Stimulated activated CD4-positive, alpha-beta T cell treated with anti-CD3 and anti-CD28 coated beads, TNF-alpha, amount 100 ng/mL, for 48 hours (primary cell): ENCODE measurements at places on chromosomes 13 and 19.

DNA sequence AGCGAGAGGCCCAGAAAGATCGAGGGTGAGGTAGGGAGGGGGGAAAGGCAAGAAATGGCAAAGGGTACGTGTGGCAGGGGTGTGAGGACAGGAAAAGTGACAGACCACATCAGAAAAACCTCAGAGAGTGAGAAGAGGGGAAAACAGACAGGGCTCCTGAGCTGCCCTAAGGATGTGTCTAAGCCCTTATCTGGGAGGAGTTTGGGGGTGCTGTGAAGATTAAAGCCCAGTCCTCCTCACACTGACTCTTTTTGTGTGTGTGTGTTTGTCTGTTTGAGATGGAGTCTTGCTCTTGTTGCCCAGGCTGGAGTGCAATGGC lies 703 bp upstream of the PTH2 start:
- no peak for DNase-seq

- DNase-seq = no peak
Measured at GRCh38 chr13:72221276-72221962, 354.4 kb upstream of the DACH1 start.

DNA sequence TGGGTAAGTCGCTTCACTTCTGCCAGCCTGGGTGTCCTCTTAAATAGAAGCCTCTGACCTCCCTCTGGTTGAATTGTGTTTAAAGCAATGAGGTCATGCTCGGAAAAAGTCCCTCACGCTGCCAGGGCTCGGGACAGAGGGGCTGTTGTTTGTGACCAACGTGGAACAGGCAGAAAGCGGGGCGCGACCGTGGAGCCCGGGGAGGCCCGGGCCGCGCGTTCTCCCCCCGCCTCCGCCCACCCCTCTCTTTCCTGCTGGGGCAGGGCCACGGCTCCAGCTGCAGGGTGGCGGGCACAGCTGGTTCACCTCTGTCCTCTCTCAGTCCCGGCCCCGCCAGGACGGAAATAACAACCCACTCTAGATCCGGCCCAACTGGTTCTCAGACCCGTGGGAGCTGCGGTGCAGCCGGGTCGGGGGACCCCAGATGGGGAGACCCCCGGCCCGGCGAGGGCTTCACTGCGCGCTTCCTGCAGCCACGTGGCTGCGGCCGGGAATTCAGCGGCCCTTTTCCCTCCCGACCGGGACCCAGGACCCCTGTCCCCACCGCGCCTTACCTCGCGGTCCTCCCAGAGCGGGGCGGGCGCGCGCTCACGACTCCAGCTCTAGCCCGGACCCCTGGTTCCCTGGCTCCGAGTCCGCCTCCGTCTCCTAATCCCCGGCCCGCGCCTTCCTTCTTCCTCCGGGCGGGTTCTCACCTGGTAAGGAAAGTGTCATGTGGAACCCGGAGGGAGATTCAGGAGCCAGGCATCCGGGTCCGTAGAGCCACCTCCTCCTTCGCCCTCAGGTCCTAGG lies 1.9 kb downstream of the CDC42EP5 start:
- DNase-seq = no peak

DNA sequence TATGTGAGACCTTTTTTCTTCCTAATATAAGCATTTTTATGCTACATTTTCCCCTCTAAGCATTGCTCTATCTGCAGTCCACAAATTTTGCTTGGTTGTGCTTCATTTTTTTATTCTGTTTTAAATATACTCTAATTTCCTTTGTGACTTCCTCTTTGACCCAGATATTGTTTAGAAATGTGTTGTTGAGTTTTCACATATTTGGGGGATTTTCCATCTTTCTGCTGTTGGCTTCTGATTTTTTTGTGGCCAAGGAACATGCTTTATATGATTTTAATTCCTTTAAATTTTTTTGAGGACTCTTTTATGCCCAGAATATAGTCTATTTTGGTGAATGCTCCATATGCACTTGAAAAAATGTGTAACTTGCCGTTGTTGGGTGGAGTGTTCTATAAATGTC lies 22.9 kb downstream of the UBAC2 start:
- no peak for DNase-seq

GRCh38 chr13:107271227-107271626 lies 703.3 kb upstream of the ARGLU1 start:
- DNase-seq = no peak

GRCh38 chr13:112170823-112171569 lies 104.0 kb downstream of the SOX1 start:
- no peak for DNase-seq

- DNase-seq = no peak
Measured at GRCh38 chr13:101654883-101655282, 202.4 kb downstream of the ITGBL1 start.

- no peak for DNase-seq
Measured at GRCh38 chr13:87754097-87754496, 82.9 kb downstream of the SLITRK5 start.

- DNase-seq = no peak
Measured at GRCh38 chr13:39016087-39016486, 21.8 kb downstream of the PROSER1 start.

- DNase-seq = no peak
Measured at GRCh38 chr13:62997038-62997599, 1581.5 kb upstream of the PCDH20 start.

DNA sequence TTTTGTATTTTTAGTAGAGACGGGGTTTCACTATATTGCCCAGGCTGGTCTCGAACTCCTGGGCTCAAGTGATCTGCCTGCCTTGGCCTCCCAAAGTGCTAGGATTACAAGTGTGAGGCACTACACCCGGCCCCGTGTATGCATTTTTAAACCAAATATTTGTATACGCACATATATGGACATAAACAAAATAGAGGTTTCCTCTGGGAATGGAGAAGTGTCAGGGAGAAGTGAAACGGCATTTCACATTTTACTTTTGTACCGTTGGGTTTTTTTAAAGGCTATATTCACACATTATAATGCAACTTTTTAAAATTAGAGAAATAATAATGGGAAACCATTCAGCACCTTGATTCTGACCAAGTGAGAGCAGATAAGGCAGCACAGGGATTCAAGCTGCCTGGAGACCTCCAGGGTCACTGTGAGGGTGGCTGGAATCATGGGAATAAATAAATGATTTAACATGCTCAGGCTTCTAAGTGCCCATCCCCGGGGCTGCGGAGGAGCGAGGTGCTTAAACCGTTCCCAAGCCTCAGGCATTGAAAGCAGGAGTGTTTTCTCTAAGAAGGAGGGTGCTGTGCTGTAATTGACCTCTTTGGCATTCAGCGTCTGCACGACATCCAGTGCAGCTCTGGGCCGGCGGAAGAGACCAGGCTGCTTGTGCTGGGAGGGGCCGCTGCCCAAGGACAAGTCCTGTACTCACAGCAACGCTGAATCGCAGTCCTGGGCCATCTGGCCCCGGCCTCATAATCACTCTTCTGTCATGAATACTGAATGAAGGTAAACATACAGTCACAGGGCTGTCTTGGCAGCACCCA lies 24.7 kb downstream of the GPR42 start:
- no peak for DNase-seq

DNA sequence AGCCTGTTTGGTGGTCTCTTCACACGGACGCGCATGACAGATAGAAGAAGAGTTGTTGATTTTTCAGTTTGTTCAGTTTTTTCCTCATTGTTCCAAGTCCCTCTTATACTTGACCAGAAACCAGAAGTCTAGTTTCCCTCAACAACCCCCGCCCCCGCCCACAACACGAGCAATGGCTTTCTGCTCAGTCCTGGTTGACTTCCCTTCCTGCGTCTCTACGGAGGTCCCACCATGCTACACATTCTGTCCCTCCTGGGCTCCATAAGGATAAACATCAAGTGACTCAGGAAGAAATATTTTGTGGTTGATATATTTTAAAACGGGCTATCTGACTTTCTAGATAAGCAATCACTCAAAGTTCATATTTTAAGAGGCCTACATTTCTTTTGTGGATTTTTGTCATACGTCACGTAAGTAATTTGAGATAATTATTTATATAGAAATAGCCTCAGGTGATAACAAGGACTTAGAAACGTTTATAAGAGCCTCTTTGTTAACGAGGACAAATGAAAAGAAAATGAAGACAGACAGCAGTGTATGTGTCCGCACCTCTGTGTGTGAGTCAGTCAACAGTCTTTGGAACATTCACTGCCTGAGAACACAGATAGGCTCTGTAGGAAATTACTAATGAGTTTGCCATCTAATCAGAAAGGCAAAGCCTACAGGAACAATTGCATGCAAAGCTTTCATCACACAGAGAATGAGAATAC lies 214.4 kb downstream of the RAP2A start:
- no peak for DNase-seq

- no peak for DNase-seq
Measured at GRCh38 chr19:5588441-5588840, 20.7 kb upstream of the TINCR start.

DNA sequence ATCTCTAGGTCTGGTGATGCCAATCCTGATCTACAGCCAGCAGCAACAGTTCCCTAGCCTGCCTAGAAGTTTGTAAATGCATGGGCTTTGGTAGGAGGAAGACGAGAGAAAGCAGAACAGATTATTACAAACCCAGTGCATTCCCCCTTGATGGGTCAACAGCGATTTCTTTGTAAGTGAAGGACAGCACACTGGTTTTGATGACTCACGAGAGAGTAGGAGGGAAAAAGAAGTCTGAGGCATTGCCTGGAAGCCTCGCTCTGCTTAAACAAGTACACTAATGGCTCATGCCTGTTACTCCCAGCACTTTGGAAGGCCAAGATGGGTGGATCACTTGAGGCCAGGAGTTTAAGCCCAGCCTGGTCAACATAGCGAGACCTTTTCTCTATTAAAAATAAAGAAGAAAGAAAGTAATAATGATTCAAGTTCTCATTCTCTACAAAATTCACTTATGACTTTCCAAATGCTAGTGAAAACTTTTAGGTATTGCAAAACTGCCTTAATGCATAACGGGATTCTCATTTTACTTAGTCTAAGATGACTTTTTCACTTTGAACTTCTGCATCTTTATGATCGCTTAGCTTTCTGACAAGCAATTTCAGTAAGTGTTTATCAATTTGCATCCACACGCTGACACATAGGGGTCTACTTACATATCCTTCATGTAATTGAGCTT lies 47.7 kb upstream of the USPL1 start:
- DNase-seq = no peak

GRCh38 chr19:33876192-33876591 lies 79.5 kb downstream of the KCTD15 start:
- DNase-seq = no peak

- no peak for DNase-seq
Measured at GRCh38 chr13:110312339-110313031, 5.4 kb downstream of the COL4A2 start.

DNA sequence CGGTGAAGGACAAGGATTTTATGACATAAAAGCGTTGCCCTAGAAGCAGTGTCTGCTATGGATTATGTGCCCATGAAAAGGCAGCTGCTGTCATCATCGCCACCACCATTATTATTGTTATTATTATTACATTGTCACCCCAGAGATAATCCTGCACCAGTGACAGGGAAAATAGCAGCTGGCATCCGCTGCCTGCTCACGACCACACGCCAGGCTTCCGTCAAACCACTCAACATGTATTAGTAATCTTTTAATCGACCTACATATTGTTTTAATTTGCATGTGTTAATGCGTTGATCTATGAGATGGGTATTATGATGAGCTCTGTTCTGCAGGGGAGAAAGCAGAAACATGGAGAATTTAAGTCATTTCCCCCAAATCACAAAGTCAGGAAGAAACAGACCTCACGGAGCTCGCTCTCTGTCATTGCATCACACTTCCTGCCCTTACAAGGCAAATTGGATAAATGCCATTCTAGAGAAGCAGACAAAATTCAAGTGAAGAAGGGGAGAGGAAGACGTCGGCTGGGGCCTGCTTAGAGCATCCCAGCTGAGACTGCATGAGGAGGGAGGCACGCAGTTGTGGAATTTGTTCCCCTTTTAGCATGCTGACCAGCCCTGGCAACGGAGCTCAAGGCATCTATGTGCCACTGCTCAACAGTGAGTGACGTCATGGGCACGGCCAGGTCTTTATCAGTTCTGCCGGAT lies at the start of gene FFAR3:
Gene FFAR3, plus strand, starts transcription at position 594 of the 707 bp plus-strand sequence. CDS start 431 bp downstream, outside the sequence.
- no peak for DNase-seq

DNA sequence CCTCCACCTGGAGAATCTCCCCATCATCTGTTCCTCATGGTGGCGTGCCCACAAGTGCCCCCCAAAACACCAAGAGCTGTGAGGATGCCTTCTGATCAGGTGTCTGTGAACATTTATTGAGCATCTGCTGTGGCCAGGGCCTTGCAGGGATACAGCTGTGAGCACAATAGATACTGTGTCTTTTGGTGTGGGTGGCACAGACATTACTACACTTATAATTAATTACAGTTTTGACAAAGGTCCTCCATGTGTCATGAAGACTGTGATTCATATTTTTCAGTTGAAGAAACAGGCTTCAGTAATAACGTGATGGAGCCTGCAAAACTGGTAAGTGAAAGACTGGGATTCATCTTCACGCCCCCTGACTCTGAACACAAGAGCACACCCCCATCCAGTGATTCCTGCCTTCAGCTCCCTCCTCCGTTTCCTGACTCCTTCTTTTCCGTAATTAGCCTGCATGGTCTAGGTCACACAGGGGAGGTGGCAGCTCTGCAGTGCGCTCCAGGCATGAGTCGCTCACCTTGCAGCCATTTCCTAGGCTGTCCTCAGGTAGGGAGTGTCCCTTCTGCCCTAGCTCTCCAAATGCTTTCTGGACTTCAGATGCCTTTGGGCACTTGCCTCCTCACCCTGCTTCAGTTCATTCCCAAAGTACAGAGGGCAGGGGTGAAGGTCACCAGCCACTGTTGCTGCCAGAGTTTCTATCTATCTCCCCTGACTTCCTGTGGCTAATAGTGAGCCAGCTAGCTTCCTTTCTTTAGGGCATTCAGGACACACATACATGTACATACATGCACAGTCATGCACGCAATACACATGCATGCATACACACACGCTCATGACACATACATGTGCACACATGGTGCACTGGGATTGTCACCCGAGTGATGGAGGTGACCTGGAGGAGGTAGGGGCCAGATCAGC lies 66.5 kb downstream of the SIAH3 start:
- no peak for DNase-seq

GRCh38 chr19:53553156-53553555 lies 15.2 kb downstream of the ZNF331 start:
- no peak for DNase-seq

- DNase-seq = no peak
Measured at GRCh38 chr13:30375265-30375835, 46.9 kb upstream of the UBE2L5 start.

GRCh38 chr13:47094734-47095434 lies 198.0 kb upstream of the HTR2A start:
- DNase-seq = no peak

DNA sequence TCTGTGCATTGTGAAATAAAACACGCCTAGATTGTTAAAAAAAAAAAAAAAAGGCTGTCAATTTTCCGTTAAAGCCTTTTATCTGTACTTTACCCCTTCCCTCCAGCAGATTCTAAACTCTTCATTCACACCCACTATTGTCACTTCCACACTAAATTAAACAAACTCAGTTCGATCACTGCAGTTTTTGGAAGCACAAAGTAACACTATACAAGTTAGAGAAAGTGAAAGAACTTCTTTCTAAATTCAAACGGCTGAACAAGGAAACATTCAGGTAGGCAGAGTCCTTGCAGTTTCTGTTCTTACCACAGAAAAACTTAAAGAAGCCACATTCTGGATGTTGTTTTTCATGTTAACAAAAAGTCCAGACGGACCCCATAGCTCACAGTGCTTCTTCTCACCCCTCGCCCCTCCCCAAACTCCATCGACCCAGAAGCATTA lies 27.5 kb upstream of the UBE2L5 start:
- no peak for DNase-seq

GRCh38 chr13:98938801-98939200 lies 39.1 kb downstream of the DOCK9 start:
- DNase-seq = no peak
